ENCODE measurements at places on chromosomes 1 and 21.

DNA sequence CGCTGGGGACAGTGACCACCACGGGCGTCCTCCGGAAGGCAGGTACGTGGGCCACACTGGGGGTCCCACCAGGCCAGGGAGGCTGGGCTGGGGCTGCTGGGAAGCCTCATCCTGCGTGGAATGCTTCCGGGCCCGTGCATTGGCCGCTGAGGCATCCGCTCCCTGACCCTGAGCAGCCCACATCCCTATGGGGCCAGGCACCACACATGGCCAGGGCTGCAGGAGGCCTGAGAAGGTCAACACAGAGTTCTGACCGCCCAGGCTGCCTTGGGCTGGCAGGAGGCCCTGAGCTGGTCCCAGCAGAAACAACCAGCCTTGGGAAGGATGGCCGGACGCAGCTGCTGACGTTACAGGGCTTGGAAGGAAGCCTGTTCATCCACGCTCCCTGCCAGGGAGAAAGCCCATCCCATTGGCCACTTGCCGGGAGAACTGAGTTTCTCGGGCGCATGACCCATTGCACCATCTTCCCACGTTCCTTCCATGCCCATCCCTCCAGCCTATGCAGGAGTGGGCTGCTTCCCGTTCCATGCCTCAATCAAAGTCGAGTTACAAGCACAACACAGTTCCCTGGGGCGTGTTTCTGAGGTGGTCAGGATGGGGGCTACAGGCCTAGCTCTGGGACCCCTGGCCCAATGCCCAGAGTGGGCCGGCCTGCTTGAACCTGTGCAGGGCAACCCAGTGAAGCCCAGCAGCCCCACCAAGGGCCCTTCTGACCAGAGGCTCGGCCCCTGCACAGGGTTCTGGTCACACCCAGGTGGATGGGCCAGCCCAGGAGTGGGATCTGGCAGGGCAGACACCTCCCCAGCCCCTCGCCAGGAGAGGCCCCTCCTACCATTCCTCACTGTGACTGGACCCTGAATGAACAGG lies 31.7 kb downstream of the TRIM11 start:
- no peak for DNase-seq

GRCh38 chr1:51558375-51558924 lies 39.4 kb upstream of the EPS15 start:
- no peak for DNase-seq

DNA sequence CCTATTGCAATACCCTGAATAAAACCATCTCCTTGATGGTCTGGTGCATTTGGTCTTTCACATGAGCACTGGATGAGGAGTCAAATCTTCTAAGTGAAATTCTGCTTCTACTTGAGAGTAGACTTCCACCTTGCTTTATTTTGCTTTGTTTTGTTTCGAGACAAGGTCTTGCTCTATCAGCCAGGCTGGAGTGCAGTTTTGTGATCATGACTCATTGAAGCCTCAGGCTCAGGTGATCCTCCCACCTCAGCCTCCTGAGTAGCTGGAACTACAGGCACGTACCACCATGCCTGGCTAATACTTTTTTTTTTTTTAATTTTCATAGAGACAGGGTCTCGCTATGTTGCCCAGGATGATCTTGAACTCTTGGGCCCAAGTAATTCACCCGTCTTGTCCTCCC lies 65.8 kb upstream of the F3 start:
- no peak for DNase-seq

DNA sequence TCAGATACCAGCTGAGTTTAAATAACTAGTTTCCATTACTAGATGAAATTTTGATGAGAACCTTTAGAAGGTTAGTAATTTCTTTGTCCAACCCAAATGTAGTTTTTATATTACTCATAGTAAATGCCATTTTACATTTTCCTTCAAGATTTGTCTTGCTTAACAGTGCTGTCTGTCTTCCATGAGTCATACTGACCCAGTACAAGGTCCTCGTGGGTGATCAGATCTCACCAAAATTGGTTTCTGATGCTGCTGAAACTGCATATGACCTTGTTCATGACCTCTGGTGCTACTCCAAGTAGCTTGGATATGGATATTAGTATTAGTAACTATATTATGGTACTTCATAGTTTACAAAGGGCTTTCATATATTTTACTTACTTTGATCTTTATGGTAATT lies 207.1 kb downstream of the RYR2 start:
- no peak for DNase-seq

- DNase-seq, result no peak
Observed at GRCh38 chr1:222791006-222791710, 23.7 kb upstream of the DISP1 start.

GRCh38 chr1:5651964-5652821 lies 340.0 kb downstream of the NPHP4 start:
- DNase-seq, result no peak

DNA sequence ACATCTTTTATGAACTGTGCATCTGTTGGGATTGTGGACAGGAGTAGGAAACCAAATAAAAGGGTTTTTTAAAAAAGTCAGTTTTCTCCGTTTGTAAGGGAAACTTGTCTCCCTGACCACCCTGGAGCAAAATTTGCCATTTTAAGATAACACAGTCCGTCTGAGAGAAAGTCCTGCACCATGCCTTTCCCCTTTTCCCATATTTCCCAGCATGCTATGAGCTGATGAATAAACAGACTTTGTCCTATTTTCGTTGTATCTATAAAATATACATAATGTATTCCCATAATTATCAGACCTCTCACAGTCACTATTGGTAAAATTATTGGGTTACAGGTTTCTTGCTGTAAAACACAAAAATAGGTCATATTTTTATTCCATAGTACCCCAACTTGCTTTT lies 1.7 kb upstream of the AKT3 start:
- DNase-seq, result no peak

- no peak for DNase-seq
Observed at GRCh38 chr1:25587290-25587689, 29.3 kb upstream of the MAN1C1 start.

GRCh38 chr1:240134596-240134995 lies 42.9 kb downstream of the FMN2 start:
- DNase-seq, result no peak

- no peak for DNase-seq
Observed at GRCh38 chr1:203592730-203593129, 33.9 kb upstream of the ATP2B4 start.

DNA sequence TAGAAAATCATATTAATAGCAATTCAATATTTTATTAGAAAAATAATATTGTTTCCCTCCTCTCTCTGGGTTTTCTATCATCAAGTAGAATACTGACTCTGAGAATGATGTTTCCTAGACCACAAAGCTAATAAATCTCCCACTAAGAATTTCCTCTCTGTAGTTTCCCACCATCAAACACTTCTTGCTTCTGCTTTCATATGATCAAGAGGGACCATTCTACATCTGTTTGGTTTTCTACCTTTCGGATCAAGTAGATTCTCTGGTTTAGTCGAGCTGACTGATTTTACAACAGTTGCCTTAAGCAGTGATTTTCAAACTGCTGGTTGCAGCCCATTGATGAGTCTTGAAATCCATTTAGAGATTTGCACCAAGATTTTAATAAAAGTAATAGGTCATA lies 240.2 kb upstream of the PTBP2 start:
- no peak for DNase-seq

GRCh38 chr1:95004013-95004412 lies 68.7 kb downstream of the ALG14 start:
- DNase-seq, result no peak

DNA sequence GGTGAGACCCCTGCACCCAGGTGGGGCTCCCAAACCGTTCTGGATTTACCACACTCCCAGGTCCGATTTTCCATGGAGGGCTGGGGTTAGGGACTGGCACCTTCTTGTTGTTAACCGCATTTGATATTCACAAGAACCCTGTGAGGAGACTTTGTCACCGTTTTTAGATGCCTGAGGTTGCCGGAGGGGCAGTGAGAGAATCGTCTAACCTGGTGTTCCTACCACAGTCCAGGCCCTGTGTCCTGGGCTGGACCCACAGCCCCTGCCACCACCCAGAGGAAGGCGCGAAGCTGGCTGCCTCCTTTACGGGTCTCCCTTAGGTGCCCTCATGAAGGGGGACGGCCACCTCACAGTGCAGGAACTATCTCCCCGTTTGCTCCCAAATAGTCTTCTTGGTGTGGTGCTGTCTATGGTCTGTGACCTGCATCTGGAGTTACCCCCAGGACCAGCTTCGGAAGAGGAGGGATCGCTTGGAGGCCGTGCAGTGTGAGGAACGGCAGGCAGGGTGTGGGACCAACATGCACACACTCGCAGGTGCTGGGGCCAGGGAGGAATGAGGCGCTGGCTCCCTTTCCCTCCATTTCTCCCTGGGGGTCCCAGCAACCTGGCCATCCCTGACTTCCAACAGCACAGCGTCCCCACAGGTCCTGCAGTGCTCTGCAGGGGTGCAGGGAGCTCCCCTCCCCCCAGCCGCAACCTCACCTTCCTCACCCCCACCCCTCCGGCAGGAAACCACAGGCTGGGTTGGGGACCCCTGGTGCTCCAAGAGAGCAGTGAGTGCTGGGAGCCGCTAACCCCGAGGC lies 7.0 kb downstream of the SIM2 start:
- no peak for DNase-seq

GRCh38 chr1:17829579-17829978 lies 74.4 kb downstream of the ACTL8 start:
- no peak for DNase-seq

- DNase-seq, result no peak
Observed at GRCh38 chr1:2789164-2789985, 12.1 kb downstream of the TTC34 start.

GRCh38 chr1:243732637-243733036 lies 117.4 kb downstream of the AKT3 start:
- no peak for DNase-seq

- DNase-seq, result no peak
Observed at GRCh38 chr1:16459352-16459925, 18.9 kb downstream of the NECAP2 start.

- no peak for DNase-seq
Observed at GRCh38 chr1:36748466-36748865, 265.8 kb upstream of the CSF3R start.

- DNase-seq, result no peak
Observed at GRCh38 chr21:27017246-27017645, 50.4 kb upstream of the ADAMTS5 start.

DNA sequence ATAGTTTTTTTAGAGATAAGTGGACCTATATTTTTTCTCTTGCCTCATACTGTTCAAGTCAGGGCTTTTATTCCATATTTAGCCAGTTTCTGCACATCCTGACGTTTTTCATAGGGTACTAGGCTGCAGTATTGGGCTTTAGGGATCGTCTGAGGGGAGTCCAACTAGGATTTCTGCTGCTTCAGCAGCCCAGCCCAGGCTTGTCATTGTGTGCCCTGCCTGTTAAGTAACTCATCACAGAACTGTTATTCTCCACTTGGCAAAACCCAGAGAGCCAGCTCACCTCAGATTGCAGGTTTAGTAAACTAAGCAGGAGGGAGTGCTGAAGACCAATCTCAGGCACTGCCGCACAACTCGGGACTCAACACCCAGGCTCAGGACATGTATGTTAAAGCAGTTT lies 2.8 kb downstream of the GALNT2 start:
- DNase-seq, result no peak

- DNase-seq, result no peak
Observed at GRCh38 chr21:45990741-45991605, 9.4 kb downstream of the COL6A1 start.

GRCh38 chr1:14282707-14283106 lies 315.8 kb upstream of the KAZN start:
- no peak for DNase-seq

- DNase-seq, result no peak
Observed at GRCh38 chr1:16116625-16117024, 39.2 kb downstream of the EPHA2 start.

DNA sequence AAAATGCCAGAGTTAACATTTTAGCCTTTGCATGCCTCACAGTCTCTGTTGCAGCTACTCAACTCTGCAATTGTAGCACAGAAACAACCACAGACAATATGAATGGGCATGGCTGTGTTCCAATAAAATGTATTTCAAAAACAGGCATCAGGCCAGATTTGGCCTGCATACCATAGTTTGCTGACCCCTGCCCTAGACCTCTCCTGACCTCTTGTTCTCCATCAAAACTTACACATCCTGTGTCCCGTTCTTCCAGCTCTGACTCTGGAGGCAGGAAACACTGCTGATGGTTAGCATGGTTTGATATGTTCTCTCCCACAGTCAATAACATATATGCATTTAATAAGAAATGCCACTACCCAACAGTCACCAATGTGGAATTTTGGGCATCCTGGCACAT lies 138.6 kb downstream of the LMX1A start:
- DNase-seq, result no peak

DNA sequence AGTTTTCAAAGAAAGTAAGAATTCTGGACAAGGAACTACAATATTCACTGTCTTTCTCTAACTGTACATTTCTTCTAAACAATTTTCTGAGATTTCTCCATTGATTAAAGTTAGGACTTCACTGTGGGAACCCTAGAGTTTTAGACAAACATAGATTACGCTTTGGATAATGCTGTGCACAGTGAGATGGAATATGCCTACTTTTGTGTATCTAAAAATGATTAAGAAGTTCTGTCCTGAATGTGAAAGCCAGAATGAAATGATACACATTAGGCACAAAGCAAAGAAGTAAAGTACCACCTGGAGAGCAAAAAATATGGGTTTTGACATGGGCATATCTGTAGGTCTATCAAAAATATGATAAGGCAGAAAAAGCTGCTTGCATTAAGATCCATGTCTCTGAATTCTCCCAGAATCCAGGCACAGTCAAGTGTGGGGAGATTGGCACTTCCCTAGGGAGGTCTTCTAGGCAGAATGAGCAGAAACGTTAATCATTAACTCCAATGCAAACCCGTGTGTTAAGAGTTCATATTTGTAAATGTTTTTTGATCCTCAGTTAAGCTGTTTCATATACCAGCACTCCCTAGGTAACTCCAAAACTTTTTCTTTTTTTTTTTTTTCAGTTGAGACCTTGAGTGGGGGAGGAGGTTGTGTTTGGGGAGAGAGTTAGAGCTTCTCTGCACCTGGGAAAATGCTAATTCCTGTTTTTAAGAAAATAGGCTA lies 467.1 kb downstream of the LMO4 start:
- DNase-seq, result no peak

- DNase-seq, result no peak
Observed at GRCh38 chr1:59272507-59272906, 24.4 kb upstream of the FGGY start.

DNA sequence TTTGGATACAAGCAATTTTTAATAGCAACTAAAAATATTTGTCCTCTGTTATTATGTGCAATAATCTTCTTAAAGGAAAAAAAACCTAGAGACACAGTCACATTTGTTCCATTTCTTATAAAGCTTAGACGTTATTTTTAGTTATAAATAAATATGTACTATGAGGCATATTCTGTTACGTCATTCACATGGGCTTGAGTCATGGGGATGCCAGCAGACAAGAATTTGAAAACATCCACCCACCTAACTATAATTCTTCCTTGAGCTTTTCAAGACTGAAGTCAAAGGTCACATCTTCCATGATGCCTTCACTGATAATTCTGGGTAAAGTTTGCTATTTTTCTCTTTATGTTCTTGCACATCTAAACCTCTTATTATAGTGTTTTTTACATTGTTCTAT lies 268.8 kb downstream of the KCTD3 start:
- DNase-seq, result no peak

- DNase-seq, result no peak
Observed at GRCh38 chr21:30337276-30337744, at the start of gene KRTAP27-1. Gene KRTAP27-1 (minus strand): TSS chr21:30337694. CDS start chr21:30337668, 26 bp downstream.

- DNase-seq, result no peak
Observed at GRCh38 chr21:43196826-43197225, 28.0 kb downstream of the CRYAA start.

GRCh38 chr1:201329286-201329685 lies 46.0 kb downstream of the PKP1 start:
- DNase-seq, result no peak

GRCh38 chr1:151541752-151542151 lies 1.6 kb downstream of the TUFT1 start:
- no peak for DNase-seq
